Stimulated activated CD4-positive, alpha-beta T cell treated with anti-CD3 and anti-CD28 coated beads, Interleukin-1b, Interleukin-23, amount 100 ng/mL, for 1 hour (primary cell): ENCODE measurements at places on chromosomes 5 and 9.

DNA sequence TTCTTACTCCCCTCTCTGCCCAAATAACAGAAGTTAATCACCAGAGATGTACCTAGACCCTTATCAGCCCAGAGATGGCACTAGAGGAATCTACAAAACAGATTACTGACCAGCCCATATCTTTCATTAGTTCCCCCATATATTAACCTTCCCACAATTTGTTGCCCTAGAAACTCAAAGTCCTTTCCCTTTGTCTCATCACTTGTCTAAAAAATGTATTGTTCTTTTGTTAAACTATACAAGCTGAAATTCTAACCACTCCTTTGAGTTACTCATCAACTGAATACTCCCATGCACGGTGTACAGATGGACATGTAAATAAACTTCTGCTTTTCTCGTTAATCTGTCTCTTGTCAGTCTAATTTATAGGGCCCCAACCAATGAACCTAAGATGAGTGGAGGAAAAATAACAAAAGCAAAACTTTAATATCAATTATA, 130.9 kb downstream of the CCDC192 start:
- DNase-seq = no peak

DNA sequence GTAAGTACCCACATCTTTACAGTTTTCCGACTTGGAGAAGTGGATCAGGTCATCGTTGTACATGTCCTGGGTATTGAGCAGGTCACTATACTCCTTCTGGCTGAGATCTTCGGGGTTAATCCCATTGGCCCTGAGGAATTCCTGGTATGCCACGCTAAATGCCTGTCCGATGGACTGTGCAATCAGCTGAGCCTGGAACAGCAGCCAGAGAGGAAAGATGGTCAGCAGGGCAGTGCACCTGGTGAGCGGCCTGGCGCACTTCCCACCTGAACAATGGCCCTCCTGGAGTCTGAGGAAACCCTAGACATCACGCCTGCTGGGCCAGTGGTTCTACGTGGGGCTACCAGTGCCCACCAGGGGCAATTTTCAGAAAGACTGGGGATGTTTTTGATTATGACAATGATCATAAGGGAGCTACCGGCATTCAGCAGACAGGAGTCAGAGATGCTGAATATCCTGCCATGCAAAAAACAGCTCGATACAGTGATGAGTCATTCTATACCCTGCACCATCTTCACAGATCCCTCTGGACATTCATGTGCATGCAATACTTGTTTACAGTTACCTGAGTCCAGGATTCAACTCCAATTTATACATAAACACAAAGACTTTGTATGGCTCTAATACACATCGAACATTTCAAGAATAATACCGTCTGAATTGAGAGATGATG, 127.2 kb downstream of the ENTREP1 start:
- DNase-seq = no peak

DNA sequence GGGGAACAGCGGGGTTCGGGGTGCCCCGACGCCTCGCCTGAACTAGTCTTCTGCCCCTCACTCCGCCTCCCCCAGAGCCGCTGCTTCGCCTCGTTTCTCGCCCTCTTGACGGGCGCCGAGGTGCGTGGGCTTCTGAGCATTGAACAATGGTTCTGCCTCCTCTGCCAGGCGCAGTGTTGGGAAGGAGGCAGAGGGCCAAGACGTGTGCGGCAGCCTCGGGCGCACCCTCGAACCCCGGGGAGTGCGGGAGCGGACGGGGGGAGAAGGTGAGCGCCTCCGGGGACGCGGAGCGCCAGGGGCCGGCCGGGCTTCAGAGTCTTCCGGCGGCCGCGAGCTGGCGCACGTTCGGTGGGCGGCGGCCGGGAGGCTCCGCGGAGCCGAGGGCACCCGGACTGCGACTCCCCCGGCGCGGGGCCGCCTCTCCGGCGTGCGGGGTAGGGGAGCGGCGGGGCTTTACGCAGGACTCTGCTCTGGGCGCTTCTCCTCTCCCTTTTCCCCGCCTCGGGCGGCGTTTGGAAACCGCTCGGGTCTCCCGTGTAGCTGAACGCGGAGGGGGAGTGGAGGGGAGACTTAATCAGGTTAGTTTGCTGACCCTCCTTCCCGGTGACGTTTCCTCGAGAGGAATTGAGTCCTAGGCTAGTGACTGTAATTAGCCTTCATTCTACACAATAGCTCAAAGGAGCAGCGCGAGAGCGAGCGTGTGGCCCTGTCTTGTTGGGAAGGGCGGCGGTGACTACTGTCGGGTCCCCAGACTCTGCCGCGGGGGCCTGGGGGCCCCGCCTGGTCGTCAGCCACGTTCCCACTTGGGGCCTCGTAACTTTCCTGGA, 1.1 kb downstream of the VLDLR start:
- no peak for DNase-seq

DNA sequence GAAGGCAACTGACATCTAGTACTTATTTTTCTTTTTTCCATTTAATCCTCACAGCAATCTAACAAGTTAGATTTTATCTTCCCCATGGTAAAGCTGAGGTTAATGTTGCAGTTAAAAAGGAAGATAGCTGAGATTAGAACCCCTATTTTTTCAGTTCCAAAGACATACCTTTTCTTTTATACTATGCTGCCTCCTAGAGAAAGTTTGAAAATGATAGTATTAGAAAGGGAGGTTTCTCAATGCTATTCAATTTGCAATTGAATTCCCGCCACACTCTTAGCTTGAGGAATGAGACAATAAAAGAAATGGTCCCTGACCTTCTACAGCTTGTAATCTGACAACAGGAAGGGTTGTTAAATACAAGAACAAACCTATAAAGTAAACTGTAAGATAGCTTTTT, 195.9 kb upstream of the TRIM32 start:
- no peak for DNase-seq

DNA sequence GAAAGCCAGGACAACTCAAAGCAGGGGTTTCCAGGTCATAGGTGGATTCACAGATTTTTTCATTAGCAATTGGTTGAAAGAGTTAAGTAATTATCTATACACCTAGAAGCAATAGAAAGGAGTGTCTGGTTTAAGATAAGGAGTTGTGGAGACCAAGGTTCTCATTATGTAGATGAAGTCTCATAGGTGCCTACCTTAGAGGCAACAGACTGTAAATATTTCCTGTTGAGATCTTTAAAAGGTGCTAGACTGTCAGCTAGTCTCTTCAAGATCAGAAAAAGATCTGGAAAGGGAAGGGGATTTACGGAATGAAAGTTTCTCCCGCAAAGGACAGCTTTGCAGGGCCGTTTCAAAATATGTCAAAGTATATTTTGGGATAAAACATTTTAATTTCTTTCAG, 603.4 kb downstream of the PTPRD start:
- no peak for DNase-seq

- no peak for DNase-seq
These were observed 554.6 kb upstream of the CDH6 start for GRCh38 chr5:30638899-30639298.

GRCh38 chr9:19119246-19119645, 8.0 kb downstream of the PLIN2 start:
- no peak for DNase-seq
